Naive thymus-derived CD8-positive, alpha-beta T cell (primary cell): ENCODE measurements at places on chromosomes 12 and 14. TPM values are rescaled to one million over a fixed set of nuclear protein-coding genes. Genes with fewer than 3 reads are reported as not detected.

Gene LRFN5
- not detected for total RNA-seq

Gene RTL1
- not detected for total RNA-seq

Gene DBX2
- total RNA-seq: not detected

Gene RAD51B
- 27.6 TPM for total RNA-seq

Gene RPL10L
- total RNA-seq: not detected

Gene PIWIL1
- not detected for total RNA-seq

Gene SSTR1
- not detected for total RNA-seq

Gene USP44
- total RNA-seq: 20.8 TPM

Gene MAP3K9
- 6.8 TPM for total RNA-seq

Gene TMEM132D
- total RNA-seq: not detected

Gene ZC2HC1C
- total RNA-seq: 0.70 TPM

Gene CD69
- 30.7 TPM for total RNA-seq

Gene RNU4-1
- total RNA-seq: 519 TPM

Gene TROAP
- 0.62 TPM for total RNA-seq

Gene KLRB1
- total RNA-seq: 1.6 TPM

Gene CFAP251
- 0.82 TPM for total RNA-seq

Gene SDSL
- not detected for total RNA-seq

Gene LRP1-AS
- total RNA-seq: not detected

Gene SIX6
- total RNA-seq: not detected

Gene DENR
- 52.6 TPM for total RNA-seq

Gene PAWR
- 8.1 TPM for total RNA-seq

Gene NPFF
- not detected for total RNA-seq

Gene SLCO1B3
- total RNA-seq: not detected

Gene CLECL1
- total RNA-seq: 0.52 TPM

Gene DTX1
- 4.1 TPM for total RNA-seq

Gene TMEM233
- not detected for total RNA-seq

Gene SCN8A
- 1.1 TPM for total RNA-seq

Gene FAM181A
- total RNA-seq: not detected

Gene APOF
- total RNA-seq: not detected

Gene MRPL52
- total RNA-seq: 75.3 TPM

Gene SYNDIG1L
- 0.30 TPM for total RNA-seq

Gene ADAM21
- total RNA-seq: 0.18 TPM

Gene CATSPERB
- 4.6 TPM for total RNA-seq

Gene DNAJC22
- total RNA-seq: not detected

Gene RNASE7
- total RNA-seq: not detected

Gene CLEC4D
- not detected for total RNA-seq

Gene C14orf132
- total RNA-seq: 4.6 TPM
